ENCODE measurements at places on chromosomes 7 and 10. TPM values are rescaled to one million over a fixed set of nuclear protein-coding genes. Genes with fewer than 3 reads are reported as not detected.

Gene HABP2
- not detected for total RNA-seq

Gene SLC26A3
- total RNA-seq, result 12.0 TPM

Gene EXOC6
- total RNA-seq, result 19.6 TPM

Gene STAMBPL1
- total RNA-seq, result 15.1 TPM

Gene WAPL
- total RNA-seq, result 44.2 TPM

Gene GDF10
- 4.4 TPM for total RNA-seq

Gene ELAPOR2
- total RNA-seq, result 9.7 TPM

Gene CLRN3
- total RNA-seq, result not detected

Gene PON1
- total RNA-seq, result not detected

Gene CCL24
- not detected for total RNA-seq

Gene PRRT4
- total RNA-seq, result 0.82 TPM

Gene ZCCHC24
- total RNA-seq, result 141 TPM

Gene GLRX3
- 40.5 TPM for total RNA-seq

Gene AS3MT
- total RNA-seq, result 7.9 TPM

Gene WNT8B
- not detected for total RNA-seq

Gene HMX2
- 0.55 TPM for total RNA-seq

Gene RSU1
- total RNA-seq, result 86.9 TPM

Gene C7orf57
- not detected for total RNA-seq

Gene CPA4
- not detected for total RNA-seq

Gene PLAC9
- total RNA-seq, result 7.6 TPM

Gene SSBP1
- total RNA-seq, result 133 TPM

Gene TMEM178B
- 1.4 TPM for total RNA-seq

Gene MKLN1
- total RNA-seq, result 56.2 TPM

Gene OR2AE1
- total RNA-seq, result not detected

Gene PIP
- total RNA-seq, result not detected

Gene DENND2A
- total RNA-seq, result 38.8 TPM

Gene SYCE1
- total RNA-seq, result not detected

Gene TAS2R41
- total RNA-seq, result not detected

Gene NEUROG3
- total RNA-seq, result not detected

Gene PSD
- total RNA-seq, result 394 TPM

Gene CYP3A7
- total RNA-seq, result 0.36 TPM

Gene RBP3
- total RNA-seq, result not detected

Gene ADRB1
- total RNA-seq, result 5.0 TPM

Gene GIMAP1
- total RNA-seq, result 3.7 TPM

Gene LIPN
- total RNA-seq, result not detected

Gene ACTR3C
- 13.3 TPM for total RNA-seq

Gene WASHC2C
- 27.8 TPM for total RNA-seq
